ENCODE measurements at places on chromosomes 3 and 15.
A peak's percentile ranks its signal among the peaks of the same experiment; 100 is the strongest.

DNA sequence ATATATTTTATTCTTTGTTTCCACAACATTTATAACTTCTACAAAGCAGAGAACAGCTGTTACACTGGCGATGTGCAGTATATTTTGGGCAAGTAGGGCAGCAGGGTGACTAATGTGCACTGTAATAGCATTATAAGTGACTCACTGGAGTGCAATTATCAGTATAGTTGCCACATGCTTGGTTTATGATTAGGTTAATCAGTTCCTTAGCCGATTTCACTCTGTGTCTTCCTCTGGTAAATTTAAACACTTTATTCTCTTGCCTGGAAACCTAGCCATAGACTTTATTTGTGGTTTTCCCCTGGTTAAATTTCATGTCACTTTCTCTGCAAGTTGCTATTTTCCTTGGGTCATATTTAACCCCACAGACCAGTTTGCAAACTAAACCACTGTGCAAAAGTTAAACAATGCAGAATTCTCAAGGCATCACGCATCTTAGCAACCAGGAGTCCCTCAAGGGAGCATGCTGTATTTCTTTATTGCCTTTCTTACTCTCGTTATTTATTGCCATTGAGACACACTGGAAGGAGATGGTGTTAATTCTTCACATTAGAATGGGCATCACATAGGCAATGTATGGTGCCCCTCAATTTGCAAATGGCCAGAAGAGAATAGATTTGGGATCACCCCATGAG lies 690.2 kb upstream of the DPPA4 start:
- no peak for DNase-seq

DNA sequence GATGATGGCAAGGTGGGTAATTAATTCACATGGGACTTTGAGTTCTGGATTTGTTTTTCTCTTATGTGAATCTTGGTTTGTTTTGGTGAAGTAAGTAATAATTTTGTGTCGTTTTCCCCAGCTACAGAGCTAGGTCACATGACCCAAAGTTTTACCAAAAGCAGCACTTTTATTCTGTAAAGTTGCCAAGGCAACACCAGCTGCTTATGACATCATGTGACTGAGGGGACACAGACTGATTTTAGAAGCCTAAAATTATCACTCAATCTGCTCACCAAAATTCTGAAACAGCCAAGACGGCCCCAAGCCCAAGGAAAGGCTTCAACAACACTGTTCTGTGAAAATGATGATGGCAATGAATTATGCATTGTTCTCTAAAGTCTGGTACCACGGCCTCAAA lies 63.9 kb downstream of the MEX3B start:
- no peak for DNase-seq

- DNase-seq = no peak
These were observed 44.0 kb upstream of the MUC4 start for GRCh38 chr3:195855471-195856409.

- no peak for DNase-seq
These were observed 178.2 kb downstream of the OR4M2 start for GRCh38 chr15:22258398-22259150.

GRCh38 chr3:28544236-28544635 lies 195.6 kb upstream of the AZI2 start:
- no peak for DNase-seq

DNA sequence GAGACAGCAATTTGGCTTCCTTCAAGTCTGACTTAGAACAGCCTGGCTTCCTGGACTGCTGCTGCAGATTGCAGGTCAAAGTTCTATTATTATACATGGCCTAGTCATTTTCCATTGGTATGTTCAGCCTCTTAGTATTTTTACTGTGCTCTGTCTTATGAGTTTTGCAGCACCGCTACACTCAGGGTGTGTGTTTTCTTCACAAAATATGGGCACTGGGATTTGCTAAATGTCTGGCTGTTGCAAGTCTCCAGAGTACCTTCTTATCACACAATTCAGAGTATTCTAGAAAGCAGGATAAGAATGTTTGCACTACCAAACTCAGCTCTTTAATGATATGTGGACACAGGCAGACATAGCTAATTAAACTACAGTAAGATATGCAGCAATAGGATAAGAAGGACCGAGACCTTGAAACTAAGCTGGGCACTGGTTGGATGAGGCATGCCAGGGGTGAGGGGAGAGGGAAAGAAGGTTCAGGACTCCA lies 203.0 kb upstream of the PDZRN3 start:
- DNase-seq = no peak

- no peak for DNase-seq
These were observed 36.6 kb upstream of the STT3B start for GRCh38 chr3:31495971-31496665.

DNA sequence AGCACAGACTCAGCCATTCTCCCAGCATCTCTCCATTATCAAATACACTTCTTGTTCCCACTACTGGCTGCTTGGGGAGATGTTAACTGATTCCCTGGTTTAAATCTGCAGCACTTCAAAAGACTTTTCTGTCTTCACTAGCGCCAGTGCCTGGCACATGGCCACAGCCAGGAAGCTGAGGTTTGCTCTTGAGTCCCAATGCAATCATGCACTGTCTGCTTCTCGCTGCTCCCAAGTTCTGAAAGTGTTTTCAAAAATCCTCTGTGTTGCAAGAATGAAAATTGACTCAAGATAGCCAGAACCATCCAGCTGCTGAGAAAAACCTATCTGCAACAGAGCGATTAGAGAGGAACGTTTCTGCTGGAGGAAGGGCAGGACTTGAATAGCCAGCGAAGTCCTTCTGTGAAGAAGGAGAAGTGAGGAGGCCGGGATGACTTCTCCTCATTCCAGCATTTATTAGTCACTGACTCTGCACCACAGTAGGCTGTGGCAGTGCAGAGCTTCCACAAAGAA lies 358.4 kb upstream of the NR2F2 start:
- DNase-seq = no peak

DNA sequence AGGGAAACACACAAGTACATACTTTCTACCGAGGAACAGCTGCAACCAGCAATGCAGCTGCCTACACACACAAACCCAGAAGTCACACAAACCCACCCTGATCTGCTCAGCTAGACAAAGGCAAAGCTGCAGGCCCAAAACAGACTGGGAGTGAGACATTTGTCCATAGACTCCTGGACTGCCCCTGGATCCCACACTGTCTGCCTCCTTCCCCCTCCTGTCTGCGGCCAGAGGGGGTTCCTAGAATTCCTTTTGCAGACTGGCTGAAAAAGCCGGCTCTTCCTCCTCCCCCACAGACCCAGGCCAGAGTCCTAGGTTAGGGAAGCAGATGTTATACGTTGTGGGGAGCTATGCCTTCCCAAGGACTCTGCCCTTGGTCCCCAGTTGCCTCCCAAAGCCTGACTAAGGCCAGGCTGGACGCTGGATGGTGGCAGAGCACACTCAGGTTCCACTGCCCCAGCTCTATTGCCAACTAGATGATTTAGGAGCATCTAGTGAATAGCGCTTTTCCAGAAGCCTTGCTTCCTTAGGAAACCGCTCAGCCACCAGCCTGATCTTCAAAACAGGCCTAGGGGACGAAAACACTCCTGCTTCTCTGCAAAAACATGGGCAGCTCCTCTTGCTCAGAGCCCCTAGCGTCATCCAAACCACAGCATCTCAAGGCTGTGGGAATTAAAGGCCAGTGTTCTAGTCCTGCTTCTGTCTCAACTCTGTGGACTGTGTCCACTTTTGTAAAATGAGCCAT lies 37.4 kb upstream of the CILP start:
- DNase-seq = no peak

DNA sequence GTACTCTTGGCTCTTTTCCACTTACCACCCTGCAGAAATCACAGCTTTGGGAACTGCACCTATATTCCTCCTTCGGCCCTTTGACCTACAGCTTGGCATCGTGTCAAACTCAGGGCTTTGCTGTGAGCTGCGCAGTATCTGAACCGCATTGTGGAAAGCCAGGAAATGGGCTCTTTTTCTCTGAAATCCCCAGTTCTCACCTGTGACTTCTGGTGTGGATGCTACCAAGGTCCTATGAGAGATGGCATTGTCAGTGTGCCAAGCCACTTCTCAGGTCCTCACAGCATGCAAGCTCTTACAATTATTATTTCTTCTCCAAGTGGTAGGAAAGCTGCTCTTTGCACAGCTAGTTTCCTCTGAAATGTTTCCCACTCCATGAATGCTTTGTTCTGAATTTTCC lies 450.6 kb upstream of the TBL1XR1 start:
- no peak for DNase-seq

- DNase-seq = no peak
These were observed 56.5 kb downstream of the SEMA3G start for GRCh38 chr3:52388348-52388821.

DNA sequence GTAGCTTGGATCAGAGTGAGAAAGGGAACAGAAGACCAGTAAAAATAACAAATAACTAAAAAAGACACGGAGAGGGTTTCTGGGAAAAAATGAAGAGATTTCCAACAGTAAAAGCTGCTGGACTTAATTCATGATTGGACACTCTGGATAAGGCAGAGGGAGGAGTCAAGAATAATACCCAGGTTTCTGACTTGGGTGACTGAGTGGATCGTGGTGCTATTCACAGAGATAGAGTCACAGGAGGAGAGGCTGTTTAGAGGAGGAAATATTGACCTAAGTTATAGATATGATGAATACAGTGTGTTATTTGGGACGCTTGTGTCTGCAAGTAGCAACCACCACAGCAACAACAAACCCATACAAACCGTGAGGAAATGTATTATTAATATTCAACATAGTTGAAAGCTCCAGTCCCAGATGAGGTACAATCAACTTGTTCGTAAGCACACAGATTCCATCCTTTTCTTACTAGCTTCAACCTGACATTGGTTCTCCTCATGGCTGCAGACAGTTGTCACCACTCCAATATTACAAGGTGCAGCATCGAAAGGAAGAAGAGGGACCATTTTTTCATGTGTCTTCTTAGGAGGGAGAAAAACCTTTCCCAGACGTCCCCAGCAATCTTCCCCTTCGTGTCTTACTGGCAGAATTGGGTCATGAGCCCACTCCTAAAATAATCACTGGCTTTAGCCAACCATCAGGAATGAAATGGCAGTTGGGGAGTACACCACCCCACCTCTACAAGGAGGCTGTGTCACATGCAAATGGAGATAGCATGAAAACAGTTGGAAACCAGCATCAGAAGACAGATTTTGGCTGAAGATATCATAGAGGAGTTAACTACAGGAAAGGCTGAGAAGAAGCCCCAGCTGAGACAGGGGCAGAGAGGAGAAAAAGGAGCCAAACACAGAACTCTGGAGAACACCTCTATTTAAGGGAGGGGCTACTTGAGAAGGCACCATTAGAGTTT lies 387.8 kb downstream of the SHQ1 start:
- DNase-seq = no peak

- DNase-seq = no peak
These were observed 60.8 kb downstream of the ATP13A5 start for GRCh38 chr3:193317682-193318300.

GRCh38 chr3:80580146-80580545 lies 812.3 kb upstream of the ROBO1 start:
- DNase-seq = no peak

DNA sequence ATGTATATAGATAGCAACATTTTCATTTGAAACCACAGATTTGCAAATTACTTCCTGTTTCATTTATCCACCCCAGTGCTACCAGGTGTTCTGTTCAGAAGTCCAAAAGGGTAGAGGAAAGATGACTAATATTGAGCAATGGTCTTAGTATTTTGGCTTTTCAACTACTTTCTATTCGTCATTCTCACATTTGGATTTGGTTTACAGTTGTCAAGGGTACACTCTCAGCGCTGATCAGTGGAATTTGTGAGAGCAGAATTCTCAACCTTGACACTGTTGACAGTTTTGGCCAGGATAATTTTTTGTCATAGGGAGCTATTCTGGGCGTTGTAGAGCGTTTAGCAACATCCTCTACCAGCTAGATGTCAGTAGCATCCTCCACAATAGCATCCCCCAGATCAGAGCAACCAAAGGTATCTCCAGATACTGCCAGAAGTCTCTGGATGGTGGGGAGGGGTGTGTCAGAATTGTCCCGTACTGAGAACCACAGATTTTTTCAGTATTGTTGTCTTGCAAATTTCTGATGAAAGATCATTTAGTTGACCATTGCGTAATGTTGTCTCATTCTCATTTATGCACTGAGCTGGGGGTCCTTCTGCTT lies 4.2 kb downstream of the HMCES start:
- no peak for DNase-seq

DNA sequence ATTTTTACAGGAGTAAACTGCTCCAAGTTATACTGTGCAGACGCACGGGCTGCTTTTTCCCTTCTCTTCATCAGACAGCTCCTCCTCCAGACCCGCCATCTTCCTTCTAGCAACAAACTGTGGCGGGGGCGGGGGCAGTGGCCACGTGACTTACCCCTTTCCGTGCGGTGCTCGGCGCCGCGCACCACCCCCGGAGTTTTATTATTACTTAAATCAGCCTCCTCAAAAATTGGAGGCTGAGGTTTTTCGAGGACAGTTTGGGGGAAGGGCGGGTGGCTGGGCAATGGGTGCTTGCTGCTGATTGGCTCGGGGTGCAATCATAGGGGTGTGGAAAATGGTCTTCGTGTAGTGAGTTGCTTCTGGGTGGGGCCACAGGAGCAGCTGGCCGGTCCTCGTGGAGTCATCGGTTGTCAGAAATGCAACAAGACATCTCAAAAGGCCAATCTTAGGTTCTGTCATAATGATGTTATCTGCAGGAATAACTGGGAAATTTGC lies 77.1 kb upstream of the MFGE8 start:
- DNase-seq = no peak

DNA sequence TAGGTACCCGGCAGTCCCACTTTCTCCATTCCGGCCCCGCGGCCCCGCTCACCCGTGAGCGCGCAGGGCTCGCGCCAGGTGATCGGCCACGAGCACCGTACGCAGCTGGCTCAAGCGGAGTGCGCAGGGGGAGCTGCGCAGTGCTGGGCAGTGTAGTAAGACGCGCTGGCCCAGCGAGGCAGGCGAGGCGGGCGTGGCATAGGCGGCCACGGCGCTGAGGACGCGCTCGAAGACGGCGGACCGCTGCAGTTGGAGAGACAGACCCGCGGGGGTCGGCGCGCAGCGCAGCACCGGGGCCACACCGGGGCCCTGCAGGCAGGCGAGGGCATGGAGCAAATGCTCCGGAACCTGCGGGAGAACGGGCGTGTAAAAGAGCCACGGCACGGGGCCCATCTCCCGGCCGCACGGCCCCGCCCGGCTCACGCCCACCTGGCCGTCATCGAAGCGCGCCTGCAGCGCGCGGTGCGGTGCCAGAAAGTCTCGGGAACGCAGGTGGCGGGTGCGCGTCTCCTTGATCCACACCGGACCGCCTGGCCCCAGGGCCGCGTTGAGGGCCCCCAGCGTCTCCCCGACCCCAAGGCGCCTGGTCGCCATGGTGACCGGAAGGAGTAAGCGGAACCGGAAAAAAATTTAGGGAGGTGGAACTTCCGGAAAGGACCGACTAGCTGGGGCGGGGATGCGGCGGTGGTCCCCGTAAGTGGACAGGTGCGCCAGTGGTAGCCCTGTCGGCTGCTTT lies at the start of gene DALRD3:
DALRD3 (minus strand) TSS at position 610 of the 736 bp plus-strand sequence; CDS start at position 594, 16 bp downstream.
- peak; percentile 39 for DNase-seq

GRCh38 chr3:169128579-169128978 lies 534.9 kb downstream of the MECOM start:
- no peak for DNase-seq

GRCh38 chr3:117408811-117409210 lies 699.2 kb downstream of the TUSC7 start:
- DNase-seq = no peak

DNA sequence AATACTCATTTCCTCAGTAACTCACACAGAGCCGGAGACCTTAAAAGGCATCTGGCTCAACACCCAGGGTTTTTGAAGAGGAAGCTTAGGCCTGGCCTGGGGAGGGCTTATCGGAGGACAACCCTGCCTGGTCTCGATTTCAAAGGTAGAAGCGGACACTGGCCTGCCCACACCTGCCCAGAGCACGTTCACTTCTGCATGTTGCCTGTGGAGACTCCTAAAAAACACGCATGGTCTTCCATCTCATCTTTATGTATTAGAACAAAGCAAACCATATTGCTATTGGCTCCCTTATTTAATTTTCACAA lies 55.5 kb upstream of the FURIN start:
- DNase-seq = no peak

All from stimulated activated CD8-positive, alpha-beta memory T cell treated with anti-CD3 and anti-CD28 coated beads, Interleukin-12 subunit alpha, Interleukin-12 subunit beta, amount 100 ng/mL, for 1 hour (primary cell).